Breast epithelium (tissue), 4 donors: ENCODE measurements at places on chromosomes 7 and 10. TPM values are rescaled to one million over a fixed set of nuclear protein-coding genes. Genes with fewer than 3 reads are reported as not detected.

Gene GIMAP8
- total RNA-seq = 7.2 TPM

GRCh38 chr7:17681965-17682364 lies 258.3 kb downstream of the SNX13 start:
- no peak for DNase-seq

DNA sequence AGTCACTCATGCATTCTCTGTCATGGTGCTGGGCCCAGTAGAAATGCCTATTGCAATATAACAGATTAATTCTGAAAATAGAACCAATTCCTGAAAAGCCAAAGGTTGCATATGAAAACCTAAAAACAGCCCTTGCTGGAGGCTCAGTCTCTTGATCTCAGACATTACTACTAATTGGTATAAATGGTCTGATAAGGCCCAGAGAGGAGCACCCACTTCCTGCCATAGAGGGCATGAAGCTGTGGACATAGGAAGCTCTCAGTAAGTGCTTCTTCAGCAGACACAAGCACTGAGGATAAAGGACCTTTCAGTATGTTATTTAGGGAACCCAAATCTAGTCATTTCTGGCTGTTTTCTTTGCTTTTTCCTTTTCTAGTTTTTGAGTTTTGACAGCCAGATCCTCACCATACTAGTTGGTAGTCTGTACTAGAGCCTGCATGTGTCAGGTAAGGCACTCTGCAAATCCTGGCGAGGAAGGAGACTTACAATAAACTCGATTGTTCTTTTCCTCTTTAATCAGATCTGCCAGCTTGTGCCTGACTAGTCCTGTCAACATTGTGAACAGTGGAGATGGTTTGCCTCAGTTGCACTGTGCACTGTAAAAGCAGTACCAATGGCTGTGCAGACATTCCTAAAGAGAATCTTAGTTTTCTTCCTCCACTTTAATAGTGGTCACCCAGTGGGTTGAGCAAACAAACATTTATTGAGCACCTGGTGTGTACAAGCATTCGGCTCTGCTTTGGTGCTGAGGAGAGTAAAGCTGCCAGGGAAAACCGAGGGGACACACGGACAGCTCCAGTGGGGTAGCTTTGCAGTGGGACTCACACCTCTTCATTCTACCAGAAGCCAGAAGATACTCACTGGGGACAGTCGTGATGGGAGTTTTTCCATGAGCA lies 140.9 kb downstream of the CHN2 start:
- DNase-seq = no peak

Gene LMBR1
- 90.6 TPM for total RNA-seq

Gene FBXL13
- 4.2 TPM for total RNA-seq

DNA sequence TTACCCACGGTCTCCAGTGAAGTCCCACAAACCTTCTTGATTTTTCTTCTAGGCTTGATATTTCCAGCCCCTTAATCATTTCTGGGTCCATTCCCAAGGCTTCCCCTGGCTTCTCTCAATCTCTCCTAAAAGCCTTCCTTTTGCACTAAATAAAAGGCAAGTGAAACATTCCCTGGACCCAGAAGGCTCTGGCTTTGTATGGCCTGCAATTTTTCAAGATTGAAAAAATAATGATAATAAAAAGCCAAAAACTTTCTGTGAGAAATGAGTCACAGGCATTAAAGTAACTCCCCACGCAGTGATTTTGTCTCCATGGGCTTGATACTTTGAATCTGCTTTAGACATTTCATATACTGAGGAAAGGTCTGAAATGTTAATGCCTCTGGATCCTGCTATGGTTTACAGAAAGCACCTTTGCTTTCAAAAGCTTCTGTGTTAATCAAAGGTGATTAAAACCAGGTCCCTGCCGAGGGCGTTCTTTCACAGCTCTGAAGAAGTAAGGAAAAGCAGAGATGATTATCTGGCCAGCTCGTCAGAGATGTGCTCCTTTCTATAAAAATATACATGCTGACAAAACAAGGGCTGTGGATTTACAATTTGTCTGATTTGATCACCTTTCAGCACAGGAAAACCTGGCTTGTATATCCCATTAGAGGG lies 118.9 kb upstream of the TMEM72 start:
- DNase-seq = no peak

- DNase-seq = no peak
These were observed 87.2 kb downstream of the PHF14 start for GRCh38 chr7:11060893-11061292.

Gene TMEM106B
- 61.1 TPM for total RNA-seq

Gene PSTK
- 3.7 TPM for total RNA-seq

Gene CNNM2
- total RNA-seq = 7.2 TPM

GRCh38 chr10:86203162-86203905 lies 163.3 kb downstream of the GRID1 start:
- DNase-seq = no peak

DNA sequence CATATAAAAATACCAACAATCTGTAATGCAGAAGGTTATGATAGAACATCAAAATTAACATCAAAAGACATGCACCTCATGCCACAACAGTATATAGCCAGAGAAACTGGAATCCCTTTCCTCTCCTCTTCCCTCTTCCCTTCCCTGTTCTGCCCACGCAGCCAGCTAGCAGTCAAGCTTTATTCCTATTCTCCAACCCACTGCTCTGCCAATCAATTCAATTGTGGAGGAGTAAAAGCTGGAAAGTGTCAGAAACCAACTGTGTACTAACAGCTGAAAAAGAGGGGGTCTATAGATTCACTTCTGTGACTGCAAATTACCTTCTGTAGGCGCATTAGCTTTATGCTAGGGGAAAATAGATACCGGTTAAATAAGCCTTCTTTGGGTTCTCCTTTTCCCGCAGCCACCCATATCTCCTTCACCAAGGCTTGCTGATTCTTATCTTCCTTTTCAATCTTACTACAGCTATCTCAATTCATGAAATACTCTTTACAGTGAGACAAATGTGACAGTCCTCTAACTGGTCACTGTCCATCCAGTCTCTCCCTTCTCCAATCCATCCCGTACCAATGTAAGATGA lies 16.3 kb downstream of the ABI1 start:
- DNase-seq = no peak

Gene C10orf62
- not detected for total RNA-seq

- no peak for DNase-seq
These were observed 80.7 kb upstream of the WDR11 start for GRCh38 chr10:120770496-120770895.

Gene CCL24
- not detected for total RNA-seq

DNA sequence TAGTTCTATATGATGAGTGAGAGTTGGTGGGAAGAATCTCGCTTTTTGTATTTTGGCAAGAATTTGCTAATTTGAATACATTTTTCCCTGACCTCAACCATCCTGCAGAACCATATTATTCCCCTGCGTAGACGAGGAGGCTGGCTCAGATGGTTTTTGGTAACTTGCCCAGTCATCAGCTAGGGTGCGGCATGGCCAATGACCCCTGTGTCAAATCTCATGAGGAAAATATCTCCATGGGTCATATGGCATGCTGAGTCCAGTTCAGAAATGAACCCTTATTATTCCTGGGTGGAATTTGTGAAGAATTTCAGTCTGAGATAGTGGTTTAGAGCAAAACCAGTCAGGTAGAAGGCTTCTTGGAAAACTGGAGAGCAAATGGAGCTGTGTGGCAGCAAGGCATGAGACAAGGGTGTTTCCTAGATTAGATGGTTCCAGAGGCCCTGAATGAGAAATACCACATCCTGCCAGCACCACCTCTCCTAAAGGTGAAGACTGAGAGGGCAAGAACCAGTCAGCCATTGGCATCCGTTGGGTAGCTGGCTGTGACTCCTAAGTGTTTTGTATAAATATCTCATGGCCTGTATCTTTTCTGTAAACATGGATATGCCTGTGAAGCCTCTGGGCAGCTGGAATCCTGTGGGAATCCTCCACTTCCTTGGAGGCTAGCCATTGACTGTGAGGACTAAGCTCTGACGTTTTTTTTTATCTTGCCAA lies 5.8 kb upstream of the UPP1 start:
- no peak for DNase-seq

GRCh38 chr7:24434972-24435371 lies 138.3 kb upstream of the PALS2 start:
- no peak for DNase-seq

DNA sequence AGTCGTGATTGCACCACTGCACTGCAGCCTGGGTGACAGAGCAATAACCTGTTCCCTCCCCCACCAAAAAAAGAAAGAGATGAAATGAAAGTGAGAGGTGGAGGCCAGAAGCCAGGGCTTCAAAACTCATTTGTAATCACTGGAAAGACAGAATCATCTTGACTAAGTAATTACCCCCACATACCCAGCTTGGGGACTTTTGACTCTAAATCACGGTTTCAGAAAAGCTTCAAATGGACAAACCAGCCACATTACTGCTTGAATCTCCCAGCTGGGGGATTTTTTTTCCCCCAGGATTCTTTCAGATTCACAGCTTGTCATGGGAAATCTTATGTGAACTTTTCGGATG lies 361.0 kb downstream of the FRMD4A start:
- no peak for DNase-seq
